Daoy (cell line): ENCODE measurements at places on chromosomes 16 and 17. TPM values are rescaled to one million over a fixed set of nuclear protein-coding genes. Genes with fewer than 3 reads are reported as not detected.

DNA sequence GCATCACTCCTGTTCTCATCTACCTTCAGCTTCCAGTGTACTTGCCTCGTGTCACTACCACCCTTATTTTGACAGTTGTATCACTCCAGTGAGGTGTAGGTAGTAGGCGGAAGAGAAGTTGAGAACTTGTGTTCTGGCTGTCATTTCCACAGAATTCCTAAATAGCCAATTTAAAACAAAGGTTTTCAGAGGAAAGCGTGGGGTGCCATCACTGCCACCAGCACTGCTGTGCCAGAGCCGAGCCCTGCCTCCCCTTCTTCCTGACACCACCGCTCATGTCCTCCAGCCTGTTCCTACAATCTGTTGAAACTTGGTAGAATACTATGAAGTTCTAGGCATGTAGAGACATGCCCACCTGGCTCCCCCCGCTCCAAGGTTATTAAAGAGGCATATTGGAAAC, 215.8 kb downstream of the TANC2 start:
- no peak for DNase-seq

GRCh38 chr16:31253642-31254045, 6.1 kb upstream of the ITGAM start:
- DNase-seq: no peak

- no peak for DNase-seq
These were observed 158.6 kb downstream of the C16orf78 start for GRCh38 chr16:49531931-49532840.

DNA sequence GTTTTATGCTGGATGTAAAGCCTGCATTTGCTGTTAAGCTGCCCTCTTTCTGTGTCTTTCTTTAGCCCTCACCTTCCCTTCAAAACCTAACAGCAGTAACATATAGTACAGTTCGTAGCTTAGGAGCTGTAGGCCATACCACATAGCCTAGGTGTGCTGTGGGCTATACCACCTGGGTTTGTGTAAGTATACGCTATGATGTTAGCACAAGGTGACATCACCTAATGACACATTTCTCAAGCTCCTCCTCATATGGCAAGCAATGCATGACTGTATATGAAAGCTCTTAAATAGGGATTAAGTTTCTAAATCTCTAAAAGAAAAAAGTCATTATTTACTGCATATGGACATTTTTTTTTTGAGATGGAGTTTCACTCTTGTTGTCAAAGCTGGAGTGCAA, 57.8 kb upstream of the TMEM97 start:
- DNase-seq: no peak

GRCh38 chr16:24729951-24730815, 732 bp downstream of the TNRC6A start:
- DNase-seq: peak; percentile 17

DNA sequence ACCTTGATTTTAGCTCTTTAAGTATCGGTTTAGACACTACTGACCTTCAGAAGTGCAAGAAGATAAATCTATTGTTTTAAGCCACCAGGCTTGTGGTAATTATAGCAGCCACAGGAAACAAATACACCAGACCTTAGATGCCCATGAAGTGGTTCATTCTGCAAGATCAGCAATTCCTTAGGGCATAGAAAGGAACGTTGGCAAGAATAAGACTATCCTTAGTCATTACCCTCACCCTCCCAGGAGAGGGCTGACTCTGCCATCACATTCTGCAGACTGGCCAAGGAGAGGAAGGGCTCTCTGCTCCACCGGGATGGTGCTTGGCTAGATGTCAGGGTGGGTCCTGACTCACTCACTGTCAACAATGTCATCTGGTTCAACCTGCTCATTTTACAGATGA, 14.1 kb upstream of the NDEL1 start:
- DNase-seq: no peak

DNA sequence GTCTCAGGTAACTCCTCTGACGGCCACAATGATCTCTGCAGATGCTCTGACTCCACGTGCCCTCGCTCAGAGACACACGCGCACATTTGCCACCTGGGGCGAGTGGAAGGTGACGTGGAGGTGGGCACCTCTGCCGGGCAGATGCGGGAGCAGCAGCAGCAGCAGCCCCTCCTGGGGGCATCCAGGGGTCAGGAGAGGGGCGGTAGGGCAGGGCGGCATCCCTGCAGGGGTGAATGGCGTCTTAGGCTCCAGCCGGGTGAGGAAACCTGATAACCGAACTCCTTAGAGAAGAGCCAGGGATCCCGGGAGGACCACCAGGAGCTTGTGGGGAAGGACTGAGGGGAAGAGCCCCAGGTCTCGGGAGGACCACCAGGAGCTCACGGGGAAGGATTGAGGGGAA, 34.6 kb upstream of the CDH15 start:
- no peak for DNase-seq

- no peak for DNase-seq
These were observed 221.0 kb downstream of the UTP18 start for GRCh38 chr17:51481370-51481769.

GRCh38 chr16:27717726-27718125, 167.8 kb downstream of the KATNIP start:
- no peak for DNase-seq

- no peak for DNase-seq
These were observed 53.1 kb downstream of the PRMT7 start for GRCh38 chr16:68363658-68364521.

The FAM20A gene
- total RNA-seq: not detected in 2 replicates

The ACSM3 gene
- 2.2 and 4.8 TPM in 2 replicates for total RNA-seq

The ALOX15 gene
- not detected in 2 replicates for total RNA-seq

The KRTAP2-2 gene
- total RNA-seq: not detected in 2 replicates

The KIF2B gene
- not detected in 2 replicates for total RNA-seq

The UTP4 gene
- 24.3 and 47.0 TPM in 2 replicates for total RNA-seq

The NOL3 gene
- total RNA-seq: 9.5 and 14.7 TPM in 2 replicates

The HOXB8 gene
- total RNA-seq: 6.9 and 12.4 TPM in 2 replicates

The KRT27 gene
- total RNA-seq: not detected in 2 replicates
